ENCODE measurements at places on chromosomes 3 and 15.
A peak's percentile ranks its signal among the peaks of the same experiment; 100 is the strongest.

DNA sequence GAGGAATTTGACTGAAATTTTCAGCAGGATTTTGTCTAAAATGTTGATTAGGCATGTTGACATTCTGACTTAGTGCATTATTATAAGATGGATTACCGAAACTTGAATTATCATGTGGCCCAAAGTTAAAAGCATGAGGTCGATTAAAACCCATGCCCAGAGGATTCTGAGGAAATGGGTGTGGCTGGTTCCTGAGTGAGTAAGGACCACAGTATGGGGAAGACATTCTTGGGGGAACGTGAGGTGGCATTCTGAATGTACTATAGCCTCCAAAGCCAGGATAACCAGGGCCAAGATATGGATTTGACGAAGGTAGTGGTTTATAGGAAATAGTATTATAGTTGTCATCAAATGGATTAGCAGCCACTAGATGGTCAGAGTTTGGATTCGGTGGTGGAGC, 38.7 kb upstream of the DNAAF4 start:
- no peak for DNase-seq

GRCh38 chr3:95277613-95278012, 1214.8 kb downstream of the NSUN3 start:
- DNase-seq = no peak

DNA sequence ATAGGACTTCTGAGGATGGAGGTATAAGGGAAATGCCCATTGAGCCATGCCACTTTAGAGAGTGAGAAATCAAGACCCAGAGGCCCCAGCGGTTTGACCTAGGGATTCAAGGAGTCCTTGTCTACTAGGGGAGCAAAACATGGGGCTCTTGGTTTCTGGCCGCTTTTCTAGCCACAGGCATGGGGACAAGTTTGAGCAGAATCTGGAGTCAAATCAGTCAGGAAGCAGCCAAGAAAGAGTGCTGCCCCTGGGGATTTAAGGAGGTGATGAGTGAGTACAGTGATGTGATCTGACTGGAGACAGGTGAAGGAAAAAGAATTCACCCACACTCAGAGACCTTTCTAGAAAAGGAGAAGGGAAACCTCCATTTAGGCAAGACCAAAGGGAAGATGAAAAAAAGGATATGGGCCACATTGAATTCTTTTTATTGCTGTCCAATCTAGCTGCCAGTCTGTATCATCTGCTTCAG, 244.0 kb upstream of the TBC1D5 start:
- no peak for DNase-seq

GRCh38 chr3:171548917-171549316, 88.7 kb upstream of the TNIK start:
- no peak for DNase-seq

GRCh38 chr3:192917028-192917403, 640 bp downstream of the MB21D2 start:
- peak; percentile 18 for DNase-seq

- DNase-seq = no peak
Measured at GRCh38 chr3:72123908-72124441, 339.0 kb upstream of the PROK2 start.

DNA sequence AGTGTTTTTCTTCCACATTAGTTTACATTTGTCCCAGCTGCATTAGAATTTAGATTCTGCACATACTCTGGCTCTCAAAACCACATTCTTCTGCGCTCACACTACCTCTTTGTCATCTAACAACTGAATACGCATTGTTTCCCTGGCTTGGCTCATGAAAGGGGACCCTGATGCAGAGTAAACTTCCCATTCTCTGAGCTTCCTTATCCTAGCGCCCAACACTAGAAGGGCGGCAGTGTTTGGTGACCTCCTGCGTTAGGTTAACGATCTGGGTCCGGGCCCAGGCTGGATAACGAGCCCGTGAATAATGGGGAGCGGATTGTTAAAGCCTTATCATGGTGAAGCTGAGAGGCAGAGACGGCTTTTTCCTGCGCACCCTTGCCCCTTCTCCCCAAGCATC, 63.9 kb downstream of the ETV5 start:
- DNase-seq = no peak

DNA sequence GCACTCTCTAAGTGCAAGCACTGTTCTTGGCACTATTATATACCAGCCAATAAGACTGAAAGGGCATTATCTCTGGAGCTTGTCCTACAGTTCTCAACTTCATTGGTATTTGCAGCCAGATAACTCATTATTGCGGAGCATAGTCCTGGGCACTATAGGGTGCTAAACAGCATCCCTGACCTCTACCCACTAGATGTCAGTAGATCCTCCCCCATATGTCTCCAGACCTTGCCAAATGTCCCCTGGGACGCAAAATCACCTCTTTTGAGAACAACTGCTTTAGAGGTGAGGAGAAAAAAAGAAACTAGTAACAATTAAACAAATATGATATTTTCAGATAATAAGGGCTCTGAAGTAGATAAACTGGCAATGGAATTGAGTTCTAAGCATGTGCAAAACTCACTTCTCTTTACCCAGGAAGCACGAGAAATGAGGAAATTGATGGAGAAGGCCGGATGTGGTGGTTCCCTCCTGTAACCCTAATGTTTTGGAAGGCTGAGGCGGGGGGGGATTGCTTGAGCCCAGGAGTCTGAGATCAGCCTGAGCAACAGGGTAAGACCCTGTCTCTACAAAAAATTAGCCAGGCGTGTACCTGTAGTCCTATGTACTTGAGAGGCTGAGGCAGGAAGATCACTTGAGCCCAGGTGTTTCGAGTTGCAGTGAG, 61.4 kb downstream of the FRMD4B start:
- no peak for DNase-seq

GRCh38 chr3:129749692-129750091, 143.2 kb upstream of the PLXND1 start:
- DNase-seq = no peak

DNA sequence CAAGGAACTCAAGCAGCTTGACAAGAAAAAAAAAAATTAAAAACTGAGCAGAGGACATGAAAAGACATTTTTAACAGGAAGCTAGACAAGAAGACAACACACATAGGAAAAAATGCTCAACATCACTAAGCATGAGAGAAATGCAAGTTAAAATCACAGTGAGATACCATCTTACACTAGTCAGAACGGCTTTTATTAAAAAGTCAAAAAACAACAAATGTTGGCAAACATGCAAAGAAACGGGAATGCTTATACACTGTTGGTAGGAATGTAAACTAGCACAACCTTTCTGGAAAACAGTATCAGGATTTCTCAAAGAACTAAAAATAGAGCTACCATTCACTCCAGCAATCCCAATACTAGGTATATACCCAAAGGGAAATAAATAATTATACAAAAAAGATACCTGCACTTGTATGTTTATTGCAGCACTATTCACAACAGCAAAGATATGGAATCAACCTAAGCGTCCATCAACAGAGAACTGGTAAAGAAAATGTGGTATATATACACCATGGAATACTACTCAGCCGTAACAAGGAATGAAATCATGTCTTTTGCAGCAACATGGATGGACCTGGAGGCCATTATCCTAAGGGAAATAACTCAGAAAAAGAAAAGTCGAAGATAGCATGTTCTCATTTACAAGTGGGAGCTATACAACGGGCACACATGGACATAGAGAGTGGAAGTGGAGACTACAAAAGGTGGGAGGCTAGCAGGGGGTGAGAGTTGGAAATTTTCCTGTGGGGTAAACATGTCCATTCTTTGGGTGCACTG, 5.2 kb downstream of the GOLIM4 start:
- no peak for DNase-seq

GRCh38 chr3:175381685-175382084, 522.6 kb downstream of the NAALADL2 start:
- DNase-seq = no peak

DNA sequence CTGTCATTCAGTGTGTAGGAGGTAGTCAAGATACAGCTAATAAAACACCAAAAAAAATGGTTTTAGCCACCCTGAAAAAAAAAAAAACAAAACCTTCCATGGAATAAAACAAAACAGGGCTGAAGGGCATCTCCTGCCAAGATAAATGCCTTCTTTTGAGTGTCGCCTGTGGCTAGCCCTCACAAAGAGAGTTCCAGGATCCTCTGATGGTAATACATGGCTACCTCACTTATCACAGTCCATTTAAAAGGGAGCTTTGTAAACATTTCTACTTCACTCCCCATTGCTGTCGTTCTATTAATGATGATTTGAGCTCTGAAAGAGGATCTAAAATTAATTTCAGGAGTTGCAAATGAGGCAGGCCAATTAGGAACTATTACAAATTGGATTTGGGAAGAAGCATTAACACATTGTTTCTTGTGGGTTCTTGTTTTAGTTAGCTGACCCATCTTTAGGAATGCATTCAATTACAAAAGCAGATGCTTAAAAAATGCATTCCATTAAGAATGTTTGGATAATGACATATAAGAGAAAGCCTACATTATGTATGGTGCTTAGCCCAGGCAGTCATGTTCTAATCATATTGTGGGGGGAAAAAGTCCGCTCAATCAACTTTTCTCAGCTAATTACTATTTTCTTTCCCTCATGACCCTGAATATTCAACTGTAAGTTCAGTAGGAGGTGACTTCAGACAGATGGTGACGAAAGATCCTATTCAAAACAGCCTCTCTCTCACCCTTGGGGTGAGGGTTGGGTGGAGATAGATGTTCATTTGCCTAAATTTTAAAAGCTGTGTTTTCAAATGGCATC, 255.1 kb upstream of the WNT5A start:
- no peak for DNase-seq

DNA sequence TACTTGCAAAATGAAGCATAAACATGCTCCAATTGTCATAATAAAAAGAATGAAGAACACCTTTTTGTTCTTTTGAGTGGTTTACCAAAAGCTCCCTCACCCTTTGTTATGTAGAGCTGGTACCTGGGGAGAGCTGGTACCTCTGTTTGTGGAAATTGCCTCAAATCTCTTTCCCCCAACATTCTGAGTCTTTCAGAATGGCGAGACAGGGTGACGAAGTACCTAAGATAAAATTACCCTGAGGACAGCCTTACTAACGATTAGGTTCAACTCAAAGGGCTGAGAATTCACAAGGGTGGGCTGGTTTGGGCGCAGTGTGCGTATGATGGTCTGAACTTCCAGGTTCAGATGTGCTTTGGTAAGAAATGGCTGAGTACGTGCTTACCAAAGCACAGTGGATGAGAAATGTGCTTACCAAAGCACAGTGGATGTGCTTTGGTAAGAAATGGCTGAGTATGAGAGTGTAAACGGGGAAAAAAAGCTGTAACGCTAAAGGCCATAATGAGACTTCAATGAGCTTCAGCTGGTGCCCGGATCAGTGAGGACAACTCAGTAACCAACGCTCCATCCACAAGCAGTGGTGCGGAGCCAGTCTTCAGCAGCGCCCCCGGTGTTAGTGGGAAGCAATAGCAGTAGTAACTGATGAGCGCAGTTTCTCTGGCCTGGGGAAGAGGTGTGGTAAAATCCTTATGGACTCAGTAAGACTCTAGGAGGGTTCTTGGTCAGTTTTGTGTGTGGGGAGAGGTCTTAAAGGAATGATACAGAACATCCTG, 72.3 kb upstream of the LRIG1 start:
- DNase-seq = no peak

DNA sequence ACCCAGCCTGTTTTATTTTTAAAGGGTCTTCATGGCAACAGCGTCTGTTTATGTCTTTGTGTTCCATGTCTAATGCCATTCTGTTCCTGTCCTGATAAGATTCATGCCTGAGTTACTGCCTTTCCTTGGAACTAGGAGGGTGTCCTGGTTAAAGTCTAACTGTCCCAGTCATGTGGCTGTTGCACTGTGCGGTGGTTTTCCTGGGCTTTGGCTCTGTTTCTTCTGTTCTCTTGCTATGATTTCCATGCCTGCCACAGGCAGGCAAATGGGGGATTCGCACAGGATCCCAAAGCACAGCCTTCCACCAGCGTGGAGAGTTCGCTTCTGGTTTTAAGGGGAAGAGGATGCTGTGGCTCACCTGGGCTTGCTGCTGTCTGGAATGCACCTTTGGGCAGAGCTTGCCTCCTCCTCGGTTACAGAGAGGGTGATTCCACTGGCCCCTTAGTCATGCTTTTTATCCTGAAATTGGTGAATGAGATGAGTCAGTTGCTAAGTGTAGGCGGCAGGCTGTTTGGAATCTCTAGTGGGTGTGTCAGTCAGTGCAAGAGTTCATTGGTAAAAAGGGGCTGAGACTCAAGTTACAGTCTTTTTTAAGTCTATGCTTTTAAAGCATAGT, 86.8 kb downstream of the CCK start:
- no peak for DNase-seq

DNA sequence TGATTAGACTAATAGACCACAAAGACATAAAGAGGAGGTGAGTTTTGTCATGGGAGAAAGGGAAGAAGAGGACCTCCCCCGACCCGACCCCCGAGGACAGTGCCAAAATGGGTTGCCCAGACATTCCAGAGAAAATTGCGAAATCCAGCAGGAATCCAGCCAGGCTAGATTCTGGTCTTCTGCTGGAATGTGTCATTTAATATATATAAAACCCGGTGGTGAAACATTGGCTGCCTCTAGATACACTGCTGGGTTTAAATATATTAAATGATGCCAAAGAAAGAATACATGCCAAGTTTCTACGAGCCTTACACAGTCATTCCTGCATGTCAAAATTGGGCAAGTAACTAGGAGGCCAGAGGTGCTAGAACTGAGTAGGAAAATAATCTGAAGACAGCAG, 45.3 kb upstream of the SPESP1 start:
- no peak for DNase-seq

- no peak for DNase-seq
Measured at GRCh38 chr15:26771578-26772153, 1.2 kb downstream of the GABRB3 start.

GRCh38 chr15:83094583-83094982, 12.9 kb upstream of the TM6SF1 start:
- no peak for DNase-seq

GRCh38 chr3:149618151-149619123, 39.4 kb downstream of the WWTR1 start:
- no peak for DNase-seq

DNA sequence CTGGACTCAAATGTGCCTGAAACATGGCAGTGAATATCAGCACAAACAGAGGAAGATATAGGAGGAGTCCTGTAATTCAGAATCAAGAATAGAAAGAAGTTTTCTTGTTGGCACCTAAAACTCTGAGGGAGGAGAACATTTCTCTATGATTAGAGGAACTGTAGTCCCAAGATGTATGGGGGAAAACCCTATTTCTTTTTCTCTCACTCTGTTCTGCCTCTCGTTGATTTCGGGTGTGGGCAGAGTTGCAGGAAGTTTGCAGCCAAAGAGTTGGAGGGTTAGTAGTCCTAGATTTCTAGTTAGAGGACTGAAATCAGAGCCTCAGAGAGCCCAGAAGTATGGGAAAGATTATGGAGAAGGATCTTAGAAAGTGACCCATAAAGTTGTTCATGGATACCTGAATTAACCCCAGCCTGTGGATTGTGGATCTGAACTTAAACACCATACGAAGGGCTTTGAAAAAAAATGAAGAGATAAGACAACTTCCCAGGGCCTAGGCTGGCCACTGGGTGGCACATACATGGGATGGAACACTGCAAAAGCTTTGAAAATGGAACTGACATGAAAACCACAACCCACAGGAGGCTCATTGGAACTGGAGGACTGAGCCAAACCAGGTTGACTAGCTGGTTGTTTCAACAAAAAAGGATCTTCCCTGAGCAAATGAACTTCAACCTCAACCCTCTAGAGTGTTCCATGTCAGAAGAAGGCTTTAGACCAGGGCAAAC, 34.6 kb downstream of the FMN1 start:
- no peak for DNase-seq

GRCh38 chr3:50936389-50936788, 261.7 kb downstream of the DOCK3 start:
- no peak for DNase-seq
